ELF-1 (cell line): ENCODE measurements at places on chromosomes 1 and 21.

DNA sequence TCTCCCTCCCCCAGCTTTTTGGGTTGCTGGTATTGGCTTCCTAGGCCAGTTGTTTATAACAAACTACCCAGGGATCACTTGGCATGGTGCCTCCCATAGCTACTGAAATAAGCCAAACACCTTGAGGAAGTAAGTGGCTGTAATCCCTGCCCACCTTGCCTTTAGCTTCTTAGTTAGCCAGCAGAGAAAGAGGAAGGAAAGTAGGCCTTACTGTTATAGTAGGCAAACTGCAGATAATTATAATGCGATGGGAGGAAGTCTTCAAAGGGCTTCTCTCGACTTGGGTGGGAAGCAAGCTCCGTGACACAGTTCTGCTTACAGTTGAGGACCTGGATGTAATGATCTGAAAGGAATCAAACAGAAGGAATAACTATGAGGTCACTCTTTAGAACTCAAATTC lies 8.2 kb downstream of the P3H1 start:
- DNase-seq = no peak

DNA sequence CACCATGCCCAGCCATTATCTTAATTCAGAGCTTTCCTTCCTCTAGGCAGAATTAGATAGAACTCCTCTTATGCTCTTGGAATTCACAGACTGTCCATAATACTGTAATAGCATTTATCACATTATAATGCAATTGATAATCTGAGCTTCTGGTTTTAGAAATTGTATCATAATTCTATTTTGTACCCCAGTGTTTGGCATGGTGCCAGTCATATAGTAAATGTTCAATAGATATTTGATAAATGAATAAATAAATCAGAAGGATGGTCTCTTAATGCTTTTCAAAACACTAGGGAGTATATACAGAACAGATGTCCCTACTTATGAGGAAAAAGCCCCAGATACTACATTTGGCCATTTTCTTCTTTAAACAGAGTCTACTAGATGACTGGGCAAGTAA lies 119.3 kb upstream of the BMP8A start:
- no peak for DNase-seq

DNA sequence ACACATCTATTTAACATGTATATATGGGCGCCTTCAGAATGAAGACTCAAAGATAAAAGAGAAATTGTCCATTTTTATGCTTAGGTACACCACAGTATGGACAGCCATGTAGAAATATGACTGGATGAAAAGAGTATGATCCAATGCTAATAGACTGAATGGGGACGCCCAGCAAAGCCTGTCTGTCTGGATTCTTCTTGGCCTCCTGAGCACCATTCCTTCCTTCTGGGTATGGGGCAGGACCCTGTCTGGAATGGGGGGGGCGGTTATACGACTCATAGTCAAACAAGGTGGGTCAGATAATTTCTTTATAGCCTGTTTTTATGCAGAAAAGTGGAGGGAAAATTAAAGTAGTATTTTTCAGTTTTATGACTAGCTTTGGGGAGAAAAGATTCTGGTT lies 81.2 kb upstream of the ABCD3 start:
- peak; percentile 24 for DNase-seq

DNA sequence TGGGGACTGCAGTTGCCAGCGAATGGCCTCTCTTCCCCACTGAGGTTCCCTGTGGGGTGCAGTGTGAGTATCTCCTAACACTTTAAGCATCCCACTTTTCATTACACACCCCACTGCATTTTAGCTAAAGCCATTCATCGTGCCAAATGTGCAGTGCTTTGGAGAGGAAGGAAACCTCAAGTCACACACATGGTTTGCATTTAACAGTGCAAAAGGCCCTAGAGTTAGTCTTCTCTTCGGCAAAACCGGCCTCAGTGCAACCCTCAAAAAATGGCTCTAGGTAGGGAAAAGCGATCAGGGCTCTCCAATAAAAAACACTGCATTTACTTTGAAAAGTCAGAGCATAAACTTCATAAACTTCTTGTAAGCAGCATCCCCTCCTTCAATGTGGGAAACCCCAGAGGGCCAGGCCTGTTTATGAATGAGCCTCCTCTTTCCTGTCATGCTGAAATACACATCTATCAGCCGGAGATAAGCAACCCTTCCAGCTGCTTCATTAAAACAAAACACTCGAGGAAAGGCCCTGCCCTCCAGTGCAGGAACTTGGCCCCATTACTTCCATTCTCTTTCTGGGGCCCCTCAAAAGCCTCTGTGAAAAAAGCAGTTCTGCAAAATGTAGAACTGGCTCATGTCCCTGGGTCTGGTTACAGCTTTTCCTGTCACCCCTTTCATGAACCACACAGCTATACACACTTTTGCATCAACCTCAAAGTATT lies 184.0 kb downstream of the CDC7 start:
- no peak for DNase-seq

- DNase-seq = no peak
These were observed 57.2 kb upstream of the SGIP1 start for GRCh38 chr1:66476774-66477173.

- DNase-seq = peak; percentile 66
These were observed 14.7 kb upstream of the GPR37L1 start for GRCh38 chr1:202107801-202108731.

GRCh38 chr1:224897529-224898327 lies 31.7 kb upstream of the DNAH14 start:
- DNase-seq = no peak

- peak; percentile 11 for DNase-seq
These were observed at the start of gene IL12RB2 for GRCh38 chr1:67307251-67308060. Gene IL12RB2 (plus strand): TSS chr1:67307873. CDS start chr1:67320369, 12,496 bp downstream.

DNA sequence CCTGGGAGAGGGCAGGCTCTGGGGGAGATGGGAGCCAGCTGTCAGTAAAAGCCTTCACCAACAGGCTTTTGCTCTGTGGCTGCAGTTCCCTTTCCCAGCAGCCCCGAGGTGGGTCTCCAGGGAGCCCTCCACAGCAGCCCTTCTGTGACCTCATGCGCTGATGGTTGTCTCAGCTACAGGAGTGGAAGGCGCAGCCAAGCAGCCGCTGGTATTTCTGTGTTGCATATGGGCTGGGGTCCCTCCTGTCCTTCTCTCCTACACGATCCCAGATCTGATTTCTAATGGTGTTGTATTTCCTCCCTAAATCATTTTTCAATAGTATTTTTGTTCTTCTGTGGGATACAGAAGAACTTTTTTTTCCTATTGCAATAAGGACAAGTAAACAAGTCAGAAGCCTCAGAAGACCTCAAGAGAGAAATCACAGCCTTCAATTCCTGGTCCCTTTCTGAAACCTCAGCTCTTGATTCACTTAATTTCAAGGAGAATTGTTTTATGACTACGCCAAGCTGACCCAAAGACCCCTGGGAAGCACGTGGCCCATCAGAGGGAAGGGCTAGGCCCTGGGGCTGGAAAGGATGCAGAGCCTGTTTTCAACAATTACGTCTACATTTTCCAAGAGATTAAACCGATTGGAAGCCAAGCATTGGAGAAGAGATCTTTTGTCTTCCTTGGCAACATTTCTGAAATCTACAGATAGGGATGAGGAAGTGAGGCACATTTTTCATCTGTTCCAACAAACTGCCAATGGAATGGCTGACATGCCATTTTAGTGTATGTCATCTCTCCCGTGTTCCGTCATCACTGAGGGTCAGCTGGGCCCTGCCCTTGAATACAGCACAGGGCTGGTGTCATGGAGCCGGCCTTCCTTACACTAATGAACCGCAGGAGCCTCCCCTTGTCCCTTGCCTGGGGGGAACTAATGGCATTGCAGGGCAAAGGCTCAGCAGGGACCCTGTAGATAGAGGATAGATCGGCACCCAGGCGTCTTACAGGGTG lies 42.0 kb upstream of the SCCPDH start:
- peak; percentile 47 for DNase-seq

GRCh38 chr1:81032973-81033425 lies 767.7 kb upstream of the ADGRL2 start:
- DNase-seq = no peak

DNA sequence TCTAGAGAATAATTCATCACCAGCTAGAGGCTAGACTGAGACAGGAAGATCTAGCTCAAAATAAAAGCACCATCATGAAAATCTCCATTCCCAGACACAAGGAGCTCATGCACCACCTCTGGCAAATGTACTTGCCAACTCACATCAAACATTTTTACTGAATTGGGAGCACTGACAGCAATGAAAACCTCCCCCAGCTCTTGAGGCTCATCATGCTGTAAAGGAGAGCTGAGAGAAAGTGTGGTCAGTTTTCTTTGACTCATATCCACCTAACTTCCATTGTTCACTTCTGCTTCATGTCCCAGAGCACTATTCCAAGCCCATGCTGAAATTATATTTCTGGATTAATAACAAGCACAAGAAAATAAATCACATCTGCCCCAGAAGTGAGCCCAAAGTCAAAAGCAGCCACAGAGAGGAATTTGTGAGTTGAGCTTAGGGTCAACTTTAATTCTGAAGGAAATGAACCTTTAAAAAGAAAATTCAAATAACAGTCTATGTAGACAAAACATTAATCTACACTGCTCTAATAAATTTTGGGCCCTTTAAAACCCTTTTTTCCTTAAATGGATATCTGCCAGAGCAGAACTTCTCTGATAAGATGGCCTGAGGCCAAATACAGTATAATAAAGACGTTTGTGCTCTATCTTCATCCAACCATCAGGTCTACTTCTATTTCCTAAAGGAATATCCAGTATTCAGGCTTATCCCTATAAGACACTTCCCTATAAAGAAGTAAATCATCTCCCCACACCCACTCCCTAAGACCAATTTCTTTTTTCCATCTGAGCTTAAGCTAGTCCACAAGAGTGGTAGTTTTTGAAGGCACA lies 85.9 kb upstream of the ADAM30 start:
- no peak for DNase-seq

- no peak for DNase-seq
These were observed 8.1 kb upstream of the LBR start for GRCh38 chr1:225435957-225436392.

DNA sequence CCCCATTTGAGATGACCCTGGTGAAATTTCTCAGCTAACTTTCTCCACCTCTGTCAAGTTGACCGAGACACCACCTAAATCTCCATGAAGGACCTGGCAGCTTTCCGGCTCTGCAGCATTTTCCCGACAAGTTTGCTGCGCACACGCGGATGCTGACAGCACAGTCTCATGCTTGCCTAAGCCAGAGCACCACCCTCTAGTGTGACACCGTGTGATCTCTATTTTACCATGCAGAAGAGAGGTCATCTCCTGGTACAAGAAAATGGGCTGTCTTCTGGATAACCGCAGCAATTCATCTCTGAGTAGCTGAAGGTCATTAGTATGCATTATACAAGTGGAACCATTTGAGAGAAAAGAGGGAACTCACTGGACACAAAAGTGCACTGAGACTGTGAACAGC lies 38.9 kb upstream of the H6PD start:
- no peak for DNase-seq

GRCh38 chr1:38131024-38131585 lies 84.5 kb upstream of the POU3F1 start:
- no peak for DNase-seq

GRCh38 chr1:33332357-33332789 lies 11.5 kb upstream of the A3GALT2 start:
- no peak for DNase-seq

DNA sequence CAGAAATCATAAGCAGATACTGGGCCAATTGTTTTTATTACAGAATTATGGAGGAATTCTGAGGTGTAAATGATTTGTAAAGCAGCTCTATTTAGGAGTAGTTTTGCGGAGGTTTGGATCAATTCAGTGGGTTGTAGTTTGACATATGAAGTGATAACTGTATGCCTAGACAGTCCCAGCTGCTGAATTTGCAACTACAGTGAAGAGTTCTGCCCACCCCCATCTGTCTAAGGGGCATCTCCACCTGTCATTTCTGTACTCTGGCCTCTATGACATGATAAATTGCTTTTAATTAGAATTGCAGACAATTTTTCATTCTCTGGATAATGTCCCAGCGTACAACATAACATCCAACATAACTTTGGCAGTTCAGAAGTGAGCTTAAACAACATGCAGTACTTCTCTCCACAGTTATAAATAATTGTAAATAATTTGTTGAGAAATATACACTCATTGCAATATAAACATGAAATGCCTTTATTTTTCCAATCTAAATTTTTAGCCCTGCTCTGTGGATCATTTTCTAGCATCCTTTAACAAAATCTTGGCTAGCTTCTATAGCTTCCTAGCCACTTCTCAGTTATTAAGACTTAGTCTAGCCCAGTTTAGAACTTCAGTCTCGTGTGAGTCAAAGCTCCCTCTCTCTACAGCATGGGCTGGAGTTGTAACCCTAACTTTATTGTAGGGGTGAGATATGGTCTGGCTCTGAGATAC lies 52.3 kb downstream of the PDE4B start:
- no peak for DNase-seq

DNA sequence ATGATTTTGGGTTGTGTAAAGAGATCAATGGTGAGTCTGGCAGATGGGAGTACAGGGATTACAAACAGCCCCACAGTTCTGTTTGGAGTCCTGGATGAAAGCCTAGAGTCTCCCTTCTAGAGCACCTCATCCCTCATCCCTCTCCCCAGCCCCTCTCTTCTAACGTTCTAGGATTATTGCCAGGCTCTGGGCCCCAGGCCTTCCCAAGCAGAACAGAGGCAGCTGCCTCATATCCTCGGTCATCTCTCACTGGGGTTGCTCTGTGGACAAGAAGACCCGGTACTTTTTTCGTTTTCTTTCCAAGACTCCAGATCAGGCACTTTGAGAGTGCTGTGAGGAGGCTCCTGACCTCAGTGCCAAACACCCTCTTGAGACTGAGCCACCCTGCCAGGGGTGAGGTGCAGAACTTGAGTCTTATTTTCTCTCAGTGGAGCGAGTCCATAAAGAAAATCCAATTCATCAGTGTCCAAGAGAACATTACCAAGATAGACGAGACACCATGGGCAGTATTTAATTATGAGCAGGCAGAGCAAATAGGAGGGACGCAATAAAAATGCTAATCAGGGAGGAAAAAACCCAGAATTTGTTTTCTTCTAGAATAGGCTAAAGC lies 17.1 kb upstream of the KCND3 start:
- no peak for DNase-seq

GRCh38 chr1:230979952-230980351 lies 1.1 kb downstream of the ARV1 start:
- DNase-seq = no peak

GRCh38 chr1:176609556-176610408 lies 146.8 kb downstream of the PAPPA2 start:
- no peak for DNase-seq

DNA sequence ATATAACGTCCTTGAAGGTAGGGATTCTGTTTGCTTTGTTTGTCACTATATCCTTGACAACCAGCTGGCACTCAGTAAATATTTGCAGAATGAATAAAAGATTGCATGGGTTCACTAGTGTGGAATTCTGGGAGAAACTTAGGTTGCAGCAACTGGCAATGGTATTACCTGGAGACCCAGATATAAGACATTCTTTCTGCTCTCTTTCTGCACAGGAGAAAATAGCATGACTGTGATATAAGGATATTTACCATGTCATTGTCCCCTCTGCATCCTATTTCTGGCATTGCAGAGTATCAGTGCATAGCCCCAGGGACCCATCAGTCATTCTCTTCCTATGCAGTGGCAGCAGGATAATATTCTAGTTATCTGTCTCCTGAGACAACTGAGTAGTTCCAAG lies 308.9 kb upstream of the LRRC7 start:
- DNase-seq = no peak

DNA sequence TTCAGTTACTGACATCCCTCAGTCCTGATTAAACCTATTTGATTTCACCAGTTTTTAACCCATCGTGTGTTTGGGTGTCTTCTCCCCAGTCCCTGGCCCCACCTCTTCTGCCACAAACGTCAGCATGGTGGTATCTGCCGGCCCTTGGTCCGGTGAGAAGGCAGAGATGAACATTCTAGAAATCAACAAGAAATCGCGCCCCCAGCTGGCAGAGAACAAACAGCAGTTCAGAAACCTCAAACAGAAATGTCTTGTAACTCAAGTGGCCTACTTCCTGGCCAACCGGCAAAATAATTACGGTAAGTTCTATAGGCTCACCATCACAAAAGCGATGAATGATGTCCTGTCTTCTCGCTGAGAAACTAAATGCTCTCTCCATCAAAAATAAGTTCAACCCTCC lies 28.7 kb downstream of the NBPF3 start:
- peak; percentile 67 for DNase-seq
